PC-9 (cell line): ENCODE measurements at places on chromosomes 11 and 22. TPM values are rescaled to one million over a fixed set of nuclear protein-coding genes. Genes with fewer than 3 reads are reported as not detected.

GRCh38 chr11:27717377-27717776 is 17.1 kb upstream of the BDNF start:
- no peaks in the 10 kb centered on the region for H3K27me3 ChIP-seq
- no peak overlapping the region for H3K27ac ChIP-seq
- H3K4me1 ChIP-seq, result 0 out of 2 replicates have a peak, but pooled peaks cover 7% of the 10 kb centered on the region
- no peaks in the 10 kb centered on the region for H3K36me3 ChIP-seq

DNA sequence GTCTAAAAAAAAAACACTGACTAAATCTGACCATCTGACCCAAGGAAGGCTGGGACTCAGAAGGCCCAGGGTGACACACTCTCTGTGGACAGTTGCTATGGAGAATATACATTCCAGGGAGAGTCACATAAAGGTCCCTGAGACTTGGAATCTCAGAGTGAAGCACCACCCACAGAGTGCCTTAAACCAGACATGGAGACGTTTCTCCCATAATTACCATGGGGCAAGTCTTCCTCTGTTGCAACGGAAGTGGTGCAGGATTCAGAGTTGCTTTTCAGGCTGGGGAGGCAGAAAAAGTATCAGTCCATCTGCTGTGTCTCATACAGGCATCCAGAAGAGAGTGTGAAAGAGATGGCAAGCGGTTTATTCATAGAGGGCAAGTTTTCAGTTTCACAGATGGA is 58.7 kb upstream of the SLN start:
- no peaks in the 10 kb centered on the region for H3K27me3 ChIP-seq
- H3K4me3 ChIP-seq, result no peak overlapping the region
- no peaks in the 10 kb centered on the region for H3K4me1 ChIP-seq
- no peaks in the 10 kb centered on the region for H3K36me3 ChIP-seq
- H3K27ac ChIP-seq, result no peak overlapping the region

- H3K27ac ChIP-seq, result no peak overlapping the region
- no peak overlapping the region for H3K4me3 ChIP-seq
- no peak for DNase-seq
- H3K4me1 ChIP-seq, result peaks cover 24% of the 10 kb centered on the region
Observed at GRCh38 chr22:28714043-28714628, 27.5 kb downstream of the CHEK2 start.

DNA sequence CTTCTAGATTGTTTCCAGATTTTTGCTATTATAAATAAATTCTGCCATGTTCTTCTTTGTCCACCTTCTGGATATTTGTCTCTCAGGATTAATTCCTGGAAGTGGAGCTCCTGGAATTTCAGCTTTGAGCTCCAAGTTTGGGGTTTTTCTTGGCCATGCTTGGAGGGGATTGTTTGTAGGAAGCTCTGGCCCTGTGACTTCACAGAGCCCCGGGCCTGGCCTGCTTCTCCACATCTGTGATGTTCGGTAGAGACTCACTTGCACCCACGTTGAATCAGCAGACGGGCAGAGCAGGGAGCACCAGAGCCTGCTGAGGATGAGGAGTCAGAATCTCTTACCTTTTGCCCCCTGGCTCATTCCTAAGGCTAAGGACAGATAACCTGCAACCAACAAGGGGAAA is 35.7 kb downstream of the LRRC32 start:
- no peaks in the 10 kb centered on the region for H3K4me1 ChIP-seq
- H3K4me3 ChIP-seq, result no peak overlapping the region
- no peak for DNase-seq
- no peaks in the 10 kb centered on the region for H3K36me3 ChIP-seq
- peaks cover 58% of the 10 kb centered on the region for H3K27me3 ChIP-seq

DNA sequence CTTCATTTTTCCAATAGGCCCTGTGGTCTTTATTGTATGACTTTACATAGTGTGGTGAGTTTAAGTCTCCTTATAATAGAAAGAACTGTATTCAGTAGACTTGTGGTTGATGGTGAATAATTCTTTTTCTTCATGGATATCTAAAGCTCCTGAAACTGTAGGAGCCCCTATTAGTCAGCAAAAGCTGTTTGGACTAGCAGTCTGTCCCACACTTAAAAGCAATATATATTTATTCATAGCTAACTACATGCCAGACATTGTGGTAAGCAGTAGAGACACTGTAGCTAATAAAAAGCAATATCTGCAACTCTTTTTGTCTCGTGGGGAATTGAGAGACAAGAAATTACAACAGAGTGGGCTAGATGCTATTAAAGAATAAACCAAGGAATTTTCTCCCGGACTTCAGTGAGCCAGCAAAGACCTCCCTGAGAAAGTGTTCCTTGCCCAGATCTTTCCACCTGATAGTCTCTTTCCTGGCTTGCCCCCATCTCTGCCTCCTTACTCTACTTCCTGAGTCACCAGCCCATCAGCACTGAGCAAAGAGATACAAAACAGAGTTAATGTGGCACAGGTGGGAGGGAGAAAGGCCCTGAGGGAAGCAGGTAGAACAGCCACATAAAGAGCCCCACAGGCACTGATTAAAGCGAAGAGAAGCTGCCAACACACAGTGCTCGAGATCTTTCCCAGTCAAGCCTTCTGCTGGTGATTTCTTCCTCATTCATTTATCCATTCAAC is 1.4 kb upstream of the OR52W1 start:
- H3K4me1 ChIP-seq, result no peaks in the 10 kb centered on the region
- DNase-seq, result no peak
- no peak overlapping the region for H3K4me3 ChIP-seq
- H3K27me3 ChIP-seq, result no peaks in the 10 kb centered on the region
- no peak overlapping the region for H3K27ac ChIP-seq

Gene TSSK2
- total RNA-seq, result not detected in 2 replicates

Gene FGF19
- total RNA-seq, result 2.0 and 3.4 TPM in 2 replicates

Gene PTPRCAP
- total RNA-seq, result 1.2 and 1.3 TPM in 2 replicates
